Epithelial cell of proximal tubule (primary cell): ENCODE measurements at places on chromosomes 2 and 18. TPM values are rescaled to one million over a fixed set of nuclear protein-coding genes. Genes with fewer than 3 reads are reported as not detected.

The LIMS3 gene
- 1.7 and 9.3 TPM in 2 replicates for total RNA-seq

The PRADC1 gene
- 5.0 and 22.3 TPM in 2 replicates for total RNA-seq

The CXCR4 gene
- 0.17 and 0.36 TPM in 2 replicates for total RNA-seq

The G6PC2 gene
- total RNA-seq: not detected in 2 replicates

The RGPD4 gene
- not detected in 2 replicates for total RNA-seq

The CTAGE1 gene
- not detected in 2 replicates for total RNA-seq

GRCh38 chr2:240509667-240510512, 47.9 kb downstream of the ANKMY1 start:
- no peak for DNase-seq

DNA sequence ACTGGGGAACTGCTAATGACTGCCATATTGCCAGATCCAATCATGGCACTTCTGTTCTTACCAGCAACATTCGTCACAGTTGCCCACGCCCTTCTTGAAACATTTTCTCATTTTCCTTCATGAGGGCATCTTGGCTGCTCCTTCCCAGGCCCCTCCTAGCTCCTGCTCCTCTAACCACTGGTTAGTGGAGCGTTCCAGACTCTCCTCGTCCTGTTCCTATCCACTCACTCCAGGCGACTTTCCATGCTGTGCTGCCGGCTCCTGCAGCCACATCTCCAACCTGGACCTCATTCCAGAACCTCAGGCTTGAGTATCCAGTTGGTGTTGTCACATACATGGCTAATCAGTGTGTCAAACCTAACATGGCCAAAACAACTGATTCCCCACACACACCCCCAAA, 1.3 kb upstream of the ADI1 start:
- DNase-seq: no peak

DNA sequence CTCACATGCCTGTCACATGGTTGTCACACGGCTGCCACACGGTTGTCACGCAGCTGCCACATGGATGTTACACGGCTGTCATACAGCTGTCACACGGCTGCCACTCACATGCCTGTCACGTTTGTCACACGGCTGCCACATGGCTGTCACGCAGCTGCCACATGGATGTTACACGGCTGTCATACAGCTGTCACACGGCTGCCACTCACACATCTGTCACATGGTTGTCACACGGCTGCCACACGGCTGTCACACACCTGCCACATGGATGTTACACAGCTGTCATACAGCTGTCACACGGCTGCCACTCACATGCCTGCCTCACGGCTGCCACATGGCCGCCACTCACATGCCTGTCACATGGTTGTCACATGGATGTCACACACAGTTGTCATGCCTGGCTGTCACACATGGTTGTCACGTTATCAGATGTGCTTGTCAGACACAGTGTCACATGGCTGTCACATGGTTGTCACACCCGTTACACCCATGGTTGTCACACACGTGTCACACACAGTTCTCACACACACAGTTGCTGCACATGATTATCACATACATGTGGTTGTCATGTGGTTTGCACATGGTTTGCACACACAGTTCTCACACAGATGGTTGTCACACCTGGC, 19.4 kb downstream of the KCNG2 start:
- no peak for DNase-seq

DNA sequence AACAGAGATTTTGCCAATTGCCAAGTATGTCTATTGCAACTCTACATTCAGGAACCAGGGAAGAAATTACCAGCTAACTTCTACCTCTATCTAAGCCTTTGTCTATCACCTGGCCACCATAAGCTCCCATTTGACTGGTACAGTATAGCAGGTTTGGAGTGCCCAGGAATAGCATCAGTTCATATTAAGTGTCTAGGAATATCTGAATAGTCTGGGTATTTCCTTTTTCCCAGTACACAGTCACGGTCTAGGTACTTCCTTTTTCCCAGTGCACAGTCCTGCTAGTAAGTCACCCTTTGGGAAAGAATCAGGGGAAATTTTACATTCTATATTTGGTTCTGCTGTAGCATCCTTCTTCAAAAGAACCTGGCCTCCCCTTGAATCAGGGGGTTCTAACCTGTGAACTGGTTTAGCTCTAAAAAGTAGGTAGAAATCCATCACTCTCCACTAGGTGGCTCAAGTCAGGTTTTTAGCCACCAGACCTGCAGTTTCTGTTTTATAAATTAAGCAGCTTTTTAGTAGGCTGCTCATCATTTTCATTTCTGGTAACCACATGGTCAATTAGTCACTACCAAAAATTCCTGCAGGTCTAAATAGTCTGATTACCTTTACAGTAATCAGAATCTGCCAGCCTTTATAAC, 49.3 kb upstream of the DNAJC10 start:
- no peak for DNase-seq

DNA sequence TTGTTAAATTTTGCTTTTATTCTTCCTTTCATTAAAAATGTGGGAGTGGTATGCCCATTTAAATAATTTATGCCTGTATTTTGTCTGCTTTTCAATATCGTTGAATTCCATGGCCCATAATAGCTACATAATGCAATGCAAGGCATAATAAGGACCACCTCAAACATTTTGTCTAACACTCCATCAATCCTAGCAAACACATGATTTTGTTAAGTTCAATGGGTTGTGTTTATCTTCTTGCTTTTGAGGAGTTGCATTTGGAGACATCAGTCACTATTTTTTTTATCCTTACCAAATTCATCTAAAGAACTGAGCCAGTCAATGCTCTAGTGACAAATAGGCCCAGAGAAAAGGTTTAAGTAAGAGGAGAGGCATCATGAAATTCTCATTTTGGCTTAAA, 145.5 kb downstream of the ZNF385B start:
- DNase-seq: no peak

DNA sequence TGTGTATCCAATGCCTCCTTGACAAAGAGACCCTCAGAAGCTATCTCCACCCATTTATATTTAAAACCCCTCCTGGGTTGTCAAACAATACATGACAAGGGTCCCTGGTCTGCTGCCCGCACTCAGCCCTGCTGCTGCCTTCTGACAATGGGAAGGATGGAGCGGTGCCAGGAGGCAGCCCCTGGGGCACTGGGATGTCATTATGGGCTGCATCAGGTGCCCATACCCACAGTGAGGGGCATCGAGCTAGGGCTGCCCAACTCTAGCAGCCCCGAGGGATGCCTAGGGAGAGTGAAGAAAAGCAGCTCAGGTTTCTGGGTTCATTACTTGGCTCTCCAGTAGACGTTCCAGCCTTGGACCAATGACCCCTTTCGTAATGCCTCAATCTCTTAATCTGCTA, 301.7 kb downstream of the ALK start:
- DNase-seq: no peak

DNA sequence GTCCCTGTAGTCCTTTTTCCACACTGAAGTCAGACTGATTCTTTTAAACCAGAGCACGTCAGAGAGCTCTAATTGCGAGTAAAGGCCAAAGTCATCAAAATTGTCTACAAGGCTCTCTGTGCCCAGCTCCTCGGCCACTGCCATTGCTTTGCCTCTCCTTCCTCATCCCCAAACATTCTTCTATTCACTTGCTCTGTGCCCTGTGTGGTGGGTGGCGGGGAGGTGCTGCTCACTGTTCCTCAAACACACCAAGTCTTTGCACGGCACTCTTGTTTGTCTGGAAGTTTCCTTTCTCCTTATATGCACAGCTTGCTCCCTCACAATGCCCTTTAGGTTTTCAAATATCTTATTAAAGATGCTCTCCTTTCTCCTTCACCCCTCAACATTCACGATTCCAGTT, 100.1 kb upstream of the FSHR start:
- no peak for DNase-seq

- peak; percentile 68 for DNase-seq
Measured at GRCh38 chr2:238169048-238169707, 10.4 kb downstream of the ERFE start.

GRCh38 chr2:7031547-7032245, 114.5 kb downstream of the RNF144A start:
- peak; percentile 61 for DNase-seq
